Aortic smooth muscle cell (primary cell): ENCODE measurements at places on chromosomes 7 and 10. TPM values are rescaled to one million over a fixed set of nuclear protein-coding genes. Genes with fewer than 3 reads are reported as not detected.

The TAS2R5 gene
- total RNA-seq, result 0.79 and 0.81 TPM in 2 replicates

The SPDYE2B gene
- not detected in 2 replicates for total RNA-seq

The PPP1R3A gene
- total RNA-seq, result not detected in 2 replicates

The EPO gene
- total RNA-seq, result not detected in 2 replicates

The PDE1C gene
- total RNA-seq, result 0.56 and 0.92 TPM in 2 replicates

The SNX13 gene
- 33.2 and 43.0 TPM in 2 replicates for total RNA-seq

The GNGT1 gene
- total RNA-seq, result not detected in 2 replicates

The SPDYE6 gene
- total RNA-seq, result 0.06 TPM in 1 of 2 replicates, not detected in the other

The UCMA gene
- not detected in 2 replicates for total RNA-seq

The CRTAC1 gene
- total RNA-seq, result not detected in 2 replicates

The TMEM209 gene
- 7.8 and 8.9 TPM in 2 replicates for total RNA-seq

The CPXM2 gene
- 95.0 and 99.2 TPM in 2 replicates for total RNA-seq

The STEAP4 gene
- total RNA-seq, result 1.7 and 6.5 TPM in 2 replicates

The DDIT4 gene
- total RNA-seq, result 58.4 and 110 TPM in 2 replicates

The HYAL4 gene
- not detected in 2 replicates for total RNA-seq
